Endodermal cell (in vitro differentiated cells): ENCODE measurements at places on chromosomes 7 and 10. TPM values are rescaled to one million over a fixed set of nuclear protein-coding genes. Genes with fewer than 3 reads are reported as not detected.

Gene GNA12
- total RNA-seq, result 33.3 to 64.7 TPM (median 63.2 TPM) in 3 replicates

Gene HOXA6
- total RNA-seq, result not detected in 2 replicates

Gene RAMP3
- 0.32 TPM in 1 of 2 replicates, not detected in the other for total RNA-seq

Gene MYO1G
- 0.25 and 0.33 TPM in 2 replicates for total RNA-seq

Gene PON1
- total RNA-seq, result not detected in 3 replicates

Gene ELN
- total RNA-seq, result 0.68 and 0.70 TPM in 2 replicates

Gene PNLIPRP2
- 0.50 and 0.79 TPM in 2 replicates for total RNA-seq

Gene FKBP6
- not detected in 3 replicates for total RNA-seq

Gene CTAGE6
- total RNA-seq, result not detected in 3 replicates

Gene GPR37
- 31.6 to 94.8 TPM (median 34.5 TPM) in 3 replicates for total RNA-seq

Gene ENTPD7
- total RNA-seq, result 26.4 and 26.6 TPM in 2 replicates

Gene UBN2
- total RNA-seq, result 45.3 to 64.1 TPM (median 51.4 TPM) in 3 replicates

Gene NUDT5
- 41.7 to 93.9 TPM (median 85.8 TPM) in 3 replicates for total RNA-seq

Gene ADAMTS14
- 0.79 and 0.95 TPM in 2 replicates for total RNA-seq

Gene GALNT11
- total RNA-seq, result 35.3 to 40.9 TPM (median 35.8 TPM) in 3 replicates

Gene ADRB1
- not detected in 2 replicates for total RNA-seq

Gene CASTOR2
- 71.2 to 110 TPM (median 96.5 TPM) in 3 replicates for total RNA-seq

Gene HOGA1
- 0.15 and 0.43 TPM in 2 replicates for total RNA-seq

Gene PTER
- 8.6 and 9.0 TPM in 2 replicates for total RNA-seq

Gene SPAM1
- 0.18 and 0.32 TPM in 2 replicates for total RNA-seq

Gene NEURL1
- 0.36 to 1.2 TPM (median 0.38 TPM) in 3 replicates for total RNA-seq

Gene UFSP1
- total RNA-seq, result 3.7 and 4.1 TPM in 2 replicates

Gene PCGF6
- total RNA-seq, result 18.9 and 19.4 TPM in 2 replicates

Gene OGDHL
- 12.9 and 14.6 TPM in 2 replicates for total RNA-seq

Gene ANXA11
- total RNA-seq, result 120 to 138 TPM (median 134 TPM) in 3 replicates

Gene CAPZA2
- total RNA-seq, result 128 to 148 TPM (median 133 TPM) in 3 replicates

Gene SLC13A1
- not detected in 2 replicates for total RNA-seq

Gene MINDY4
- 6.6 and 8.1 TPM in 2 replicates for total RNA-seq

Gene FAM3C
- 40.0 to 64.0 TPM (median 61.5 TPM) in 3 replicates for total RNA-seq

Gene ARPC1A
- total RNA-seq, result 148 and 154 TPM in 2 replicates

Gene FXYD4
- total RNA-seq, result 0.97 TPM in 1 of 3 replicates, not detected in the others

Gene EGR2
- total RNA-seq, result 0.24 to 0.84 TPM in 2 of 3 replicates, not detected in the other

Gene MCM7
- total RNA-seq, result 118 to 245 TPM (median 219 TPM) in 3 replicates

Gene TMEM106B
- 39.6 and 40.3 TPM in 2 replicates for total RNA-seq

Gene AKR1C4
- not detected in 2 replicates for total RNA-seq

Gene CPA4
- total RNA-seq, result 0.32 TPM in 1 of 2 replicates, not detected in the other

Gene PILRA
- total RNA-seq, result 0.66 and 2.1 TPM in 2 replicates

Gene ANKRD1
- 17.1 and 19.6 TPM in 2 replicates for total RNA-seq

Gene ATXN7L1
- total RNA-seq, result 26.4 and 30.4 TPM in 2 replicates

Gene STAMBPL1
- total RNA-seq, result 1.2 to 2.1 TPM (median 1.3 TPM) in 3 replicates

Gene MYPN
- total RNA-seq, result not detected in 2 replicates

Gene CRYGN
- total RNA-seq, result 2.1 to 3.9 TPM (median 2.3 TPM) in 3 replicates
